ENCODE measurements at places on chromosomes 12 and 14. TPM values are rescaled to one million over a fixed set of nuclear protein-coding genes. Genes with fewer than 3 reads are reported as not detected.

- no peak for DNase-seq
- H3K27ac ChIP-seq = no peak overlapping the region
- no peaks in the 10 kb centered on the region for H3K36me3 ChIP-seq
- no peaks in the 10 kb centered on the region for H3K4me1 ChIP-seq
- H3K4me3 ChIP-seq = no peak overlapping the region
These were observed 983.7 kb upstream of the FLRT2 start for GRCh38 chr14:84546236-84546635.

ATL1 gene
- 0.89 TPM for total RNA-seq

GRCh38 chr12:66500841-66501240, 178.0 kb downstream of the GRIP1 start:
- no peak for DNase-seq
- H3K27ac ChIP-seq = no peak overlapping the region
- no peaks in the 10 kb centered on the region for H3K4me1 ChIP-seq
- H3K4me3 ChIP-seq = no peak overlapping the region
- H3K36me3 ChIP-seq = no peaks in the 10 kb centered on the region

GRCh38 chr12:88897723-88898122, 317.5 kb upstream of the KITLG start:
- H3K36me3 ChIP-seq = no peaks in the 10 kb centered on the region
- no peak overlapping the region for H3K27ac ChIP-seq
- DNase-seq = peak; percentile 45

DNA sequence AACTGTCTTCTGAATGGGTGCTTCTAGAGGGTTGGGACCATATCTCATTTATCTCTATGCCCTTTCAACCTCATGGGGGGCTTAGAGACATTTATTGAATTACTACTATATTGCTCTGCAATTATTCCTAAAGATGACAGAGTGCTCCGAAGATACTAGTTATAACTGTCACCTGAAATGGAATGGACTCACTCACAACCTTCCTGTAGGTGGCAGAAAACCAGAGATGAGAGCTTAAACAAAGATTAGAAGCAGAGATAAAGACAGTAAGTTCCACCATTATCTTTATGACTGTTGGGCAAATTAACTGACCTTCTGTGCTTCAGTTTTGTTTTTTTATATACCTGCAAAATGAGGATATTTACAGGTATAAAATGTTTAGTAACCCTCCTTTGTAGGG, 31.5 kb upstream of the GTF2A1 start:
- H3K27me3 ChIP-seq = no peaks in the 10 kb centered on the region
- no peaks in the 10 kb centered on the region for H3K36me3 ChIP-seq
- H3K4me3 ChIP-seq = no peak overlapping the region
- no peak overlapping the region for H3K27ac ChIP-seq

DNA sequence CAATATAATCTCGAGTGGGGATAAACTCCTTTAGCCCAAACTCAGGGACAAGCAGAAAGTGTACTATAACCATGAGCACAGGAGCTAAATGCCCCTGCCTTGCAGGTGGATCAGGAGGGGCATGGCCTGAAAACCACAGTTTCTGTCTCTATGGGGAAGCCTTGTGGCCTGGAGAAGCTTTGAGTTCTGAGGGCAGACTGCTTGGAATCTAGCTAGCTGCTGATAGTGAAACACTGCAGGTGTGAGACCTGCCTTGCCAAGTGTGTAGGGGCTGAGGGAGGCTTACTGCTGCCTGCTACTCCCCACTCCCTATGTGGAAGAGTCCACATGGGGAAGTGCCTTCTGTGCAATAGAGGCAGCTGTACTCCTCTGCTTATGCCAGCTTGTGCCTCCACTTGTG, 352.3 kb upstream of the OR4E1 start:
- no peak overlapping the region for H3K27ac ChIP-seq
- H3K4me3 ChIP-seq = no peak overlapping the region
- H3K27me3 ChIP-seq = no peaks in the 10 kb centered on the region
- no peaks in the 10 kb centered on the region for H3K4me1 ChIP-seq

DNA sequence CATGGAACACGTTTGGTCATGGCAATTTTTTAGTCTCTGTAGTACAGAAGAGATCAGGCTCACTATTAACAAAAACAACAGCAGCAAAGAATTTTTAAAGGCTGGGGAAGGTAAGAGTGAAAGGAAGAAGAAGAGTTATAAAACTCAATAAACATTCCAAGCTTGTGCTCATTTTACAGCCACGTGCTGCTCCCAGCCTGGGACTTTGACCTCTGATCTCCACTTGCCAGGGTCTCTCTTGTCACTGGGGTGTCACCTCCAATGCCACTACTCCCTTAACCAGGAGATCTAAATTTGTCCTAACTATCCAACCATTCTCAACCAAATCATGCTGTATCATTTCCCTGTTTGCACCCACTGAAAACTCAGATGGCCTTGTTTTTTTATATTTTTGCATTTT, 605.1 kb downstream of the VRK1 start:
- no peak for DNase-seq
- no peaks in the 10 kb centered on the region for H3K36me3 ChIP-seq
- H3K4me3 ChIP-seq = no peak overlapping the region
- H3K27ac ChIP-seq = no peak overlapping the region
- no peaks in the 10 kb centered on the region for H3K27me3 ChIP-seq

- H3K4me1 ChIP-seq = peaks cover 21% of the 10 kb centered on the region
- DNase-seq = no peak
- no peaks in the 10 kb centered on the region for H3K27me3 ChIP-seq
- H3K4me3 ChIP-seq = no peak overlapping the region
- H3K36me3 ChIP-seq = peaks cover 5% of the 10 kb centered on the region
These were observed 94.3 kb downstream of the PPP2R5E start for GRCh38 chr14:63448841-63449240.

GRCh38 chr14:58151133-58152013, 640 bp downstream of the ARMH4 start:
- no peak for DNase-seq
- H3K4me3 ChIP-seq = peak overlapping the region; percentile 81
- H3K27me3 ChIP-seq = peaks cover 20% of the 10 kb centered on the region
- H3K27ac ChIP-seq = peak overlapping the region; percentile 61
- H3K36me3 ChIP-seq = no peaks in the 10 kb centered on the region
- peaks cover 21% of the 10 kb centered on the region for H3K4me1 ChIP-seq

RTL1 gene
- total RNA-seq = not detected
